ENCODE measurements at places on chromosomes 11 and 22. TPM values are rescaled to one million over a fixed set of nuclear protein-coding genes. Genes with fewer than 3 reads are reported as not detected.

Gene LRRC4C
- total RNA-seq, result 99.8 TPM

Gene SCUBE2
- total RNA-seq, result 7.2 TPM

Gene LYVE1
- total RNA-seq, result 1.3 TPM

Gene CATSPERZ
- 3.8 TPM for total RNA-seq

Gene CRYBB3
- total RNA-seq, result not detected

Gene GLYAT
- not detected for total RNA-seq

Gene NXPE4
- not detected for total RNA-seq

Gene MLC1
- total RNA-seq, result 23.8 TPM

Gene PHOX2A
- total RNA-seq, result not detected

Gene OR51E1
- total RNA-seq, result not detected

Gene ACRV1
- total RNA-seq, result 0.31 TPM

Gene OR52N4
- 0.63 TPM for total RNA-seq

Gene MS4A3
- total RNA-seq, result not detected

Gene OR51B6
- total RNA-seq, result not detected

Gene C22orf15
- total RNA-seq, result not detected

Gene DEFB131B
- not detected for total RNA-seq

Gene PATE1
- total RNA-seq, result not detected

Gene CYTH4
- total RNA-seq, result 1.3 TPM

Gene KRTAP5-1
- total RNA-seq, result not detected

Gene ZNRF3
- total RNA-seq, result 9.1 TPM

Gene MS4A15
- not detected for total RNA-seq

Gene CREBZF
- total RNA-seq, result 151 TPM

Gene TBX10
- not detected for total RNA-seq

Gene NUP160
- 138 TPM for total RNA-seq

Gene TMPRSS6
- total RNA-seq, result not detected

Gene C1QTNF5
- 1.6 TPM for total RNA-seq

Gene TYR
- total RNA-seq, result not detected

Gene CHCHD10
- total RNA-seq, result 5.3 TPM

Gene FAM181B
- total RNA-seq, result 7.8 TPM

Gene KCNE3
- 0.94 TPM for total RNA-seq

Gene PATE4
- total RNA-seq, result not detected

Gene DRD4
- 0.31 TPM for total RNA-seq

Gene TMEM135
- total RNA-seq, result 103 TPM

Gene OR51B4
- 0.94 TPM for total RNA-seq

Gene GAL3ST3
- 17.2 TPM for total RNA-seq

Gene OR5B21
- total RNA-seq, result not detected

Gene XKR3
- not detected for total RNA-seq

Gene ANGPTL5
- total RNA-seq, result 0.31 TPM

Gene C11orf42
- total RNA-seq, result not detected

Gene CD44
- 8.1 TPM for total RNA-seq

Gene IL10RA
- total RNA-seq, result 1.6 TPM

Gene DAGLA
- 10.6 TPM for total RNA-seq

Gene KCNJ1
- not detected for total RNA-seq

Gene DEPDC7
- total RNA-seq, result 4.7 TPM

Gene CTSC
- total RNA-seq, result 12.2 TPM

Gene MIOX
- total RNA-seq, result not detected

Gene TBX1
- total RNA-seq, result not detected

Gene NCAPD3
- total RNA-seq, result 29.1 TPM

Gene SEC14L6
- total RNA-seq, result 0.31 TPM

Measured in parietal lobe (tissue), 2 donors.